ENCODE measurements at places on chromosomes 16 and 17.

- DNase-seq, result no peak
Measured at GRCh38 chr16:600781-601180, 10.9 kb downstream of the RAB40C start.

DNA sequence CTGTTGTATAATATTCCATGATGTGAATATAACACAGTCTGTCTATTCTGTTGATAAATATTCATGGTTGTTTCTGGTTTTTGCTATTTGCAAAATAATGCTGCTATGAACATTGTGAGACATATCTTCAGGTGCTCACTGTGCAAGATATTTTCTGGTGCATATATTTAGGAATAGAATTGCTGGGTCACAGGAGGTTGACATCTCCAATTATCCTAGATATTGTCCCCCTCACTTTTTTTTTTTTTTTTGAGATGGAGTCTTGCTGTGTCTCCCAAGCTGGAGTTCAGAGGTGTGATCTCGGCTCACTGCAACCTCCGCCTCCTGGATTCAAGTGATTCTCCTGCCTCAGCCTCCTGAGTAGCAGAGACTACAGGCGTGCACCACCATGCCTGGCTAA is 14.5 kb upstream of the MYO18A start:
- no peak for DNase-seq

DNA sequence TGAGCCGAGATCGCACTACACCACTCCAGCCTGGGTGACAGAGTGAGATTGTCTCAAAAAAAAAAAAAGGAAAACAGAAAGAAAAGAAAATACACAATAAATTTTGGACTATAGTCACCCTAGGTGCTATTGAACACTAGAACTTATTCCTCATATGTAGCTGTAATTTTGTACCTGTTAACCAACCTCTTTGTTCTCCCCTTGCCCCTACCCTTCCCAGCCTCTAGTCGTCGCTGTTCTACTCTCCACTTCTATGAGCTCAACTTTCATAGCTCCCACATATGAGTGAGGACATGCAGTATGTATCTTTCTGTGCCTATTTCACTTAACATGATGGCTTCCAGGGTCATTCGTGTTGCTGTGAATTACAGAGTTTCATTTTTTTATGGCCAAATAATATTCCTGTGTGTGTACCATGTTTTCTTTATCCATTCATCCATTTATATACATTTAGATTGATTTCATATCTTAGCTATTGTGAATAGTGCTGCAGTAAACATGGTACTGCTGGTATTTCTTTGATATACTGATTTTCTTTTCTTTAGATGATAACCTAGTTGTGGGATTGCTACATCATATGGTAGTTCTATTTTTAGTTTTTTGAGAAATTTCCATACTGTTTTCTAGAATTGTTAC is 28.3 kb downstream of the VPS35L start:
- no peak for DNase-seq

DNA sequence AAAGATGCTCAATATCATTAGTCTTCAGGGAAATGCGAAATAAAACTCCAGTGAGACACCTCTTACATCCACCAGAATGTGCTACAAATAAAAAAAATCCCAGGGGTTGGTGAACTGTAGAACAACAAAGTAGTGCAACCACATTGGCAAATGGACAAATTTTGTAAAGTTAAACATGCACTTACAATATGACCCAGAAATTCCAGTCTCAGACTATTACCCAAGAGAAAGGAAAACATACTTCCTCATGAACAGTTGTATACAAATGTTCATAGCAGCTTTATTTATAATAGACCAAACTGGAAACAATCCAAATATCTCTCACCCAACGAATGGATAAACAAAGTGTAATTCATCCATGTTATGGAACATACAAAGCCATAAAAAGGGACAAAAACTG is 239.5 kb downstream of the ABCC12 start:
- no peak for DNase-seq

- no peak for DNase-seq
Measured at GRCh38 chr17:55330344-55330933, 65.7 kb downstream of the HLF start.

GRCh38 chr17:27918498-27918897 is 25.3 kb upstream of the LYRM9 start:
- no peak for DNase-seq

- no peak for DNase-seq
Measured at GRCh38 chr16:50015631-50016030, 9.4 kb upstream of the CNEP1R1 start.

DNA sequence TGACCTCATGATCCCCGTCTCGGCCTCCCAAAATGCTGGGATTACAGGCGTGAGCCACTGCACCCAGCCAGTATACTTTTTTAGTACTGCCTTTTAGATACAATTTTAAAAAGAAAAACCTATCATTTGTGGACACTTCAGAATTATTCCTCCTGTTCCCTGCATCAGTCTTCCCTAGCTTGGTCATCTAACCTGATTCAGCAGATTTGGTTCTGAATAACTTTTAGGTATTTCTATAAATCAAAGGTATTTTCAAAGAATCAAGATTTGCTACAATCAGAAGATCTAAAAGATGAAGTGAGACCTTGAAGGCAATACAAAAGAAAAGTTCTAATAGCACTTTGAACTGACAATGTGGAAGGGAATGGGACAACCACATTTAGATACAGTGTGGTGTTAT is 30.0 kb downstream of the MBTD1 start:
- no peak for DNase-seq

DNA sequence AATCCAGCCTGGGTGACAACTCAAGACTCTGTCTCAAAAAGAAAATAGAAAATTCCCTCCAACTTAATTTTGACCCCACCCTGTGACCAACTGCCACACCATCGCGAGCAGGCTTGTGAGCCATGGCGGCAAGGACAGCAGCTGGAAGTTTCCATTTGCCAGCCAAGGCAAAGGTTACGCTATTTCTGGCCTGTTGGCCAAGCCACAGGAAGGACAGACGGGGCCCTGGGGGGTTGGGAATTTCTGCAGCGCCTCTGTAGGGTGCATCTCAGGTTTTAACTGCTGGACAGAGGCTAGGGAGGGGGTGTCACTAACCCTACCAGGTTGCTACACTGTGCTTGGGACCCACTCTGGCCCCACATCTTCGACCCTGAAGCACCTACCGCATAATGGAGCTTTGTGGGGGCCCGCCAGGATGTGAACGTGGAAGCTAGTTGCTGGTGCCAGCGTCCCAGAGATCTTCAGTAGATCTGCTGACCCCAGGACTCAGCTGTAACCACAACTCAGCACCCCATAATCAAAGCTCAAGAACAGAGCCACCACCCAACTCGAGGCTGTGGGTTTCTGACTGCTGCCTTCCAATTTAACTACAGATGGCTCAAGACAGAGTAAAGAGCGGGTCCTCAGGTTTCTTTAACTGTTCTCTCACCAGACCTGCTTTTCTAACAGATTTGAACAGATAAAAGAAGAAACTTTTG is 10.9 kb downstream of the KIFC3 start:
- no peak for DNase-seq

DNA sequence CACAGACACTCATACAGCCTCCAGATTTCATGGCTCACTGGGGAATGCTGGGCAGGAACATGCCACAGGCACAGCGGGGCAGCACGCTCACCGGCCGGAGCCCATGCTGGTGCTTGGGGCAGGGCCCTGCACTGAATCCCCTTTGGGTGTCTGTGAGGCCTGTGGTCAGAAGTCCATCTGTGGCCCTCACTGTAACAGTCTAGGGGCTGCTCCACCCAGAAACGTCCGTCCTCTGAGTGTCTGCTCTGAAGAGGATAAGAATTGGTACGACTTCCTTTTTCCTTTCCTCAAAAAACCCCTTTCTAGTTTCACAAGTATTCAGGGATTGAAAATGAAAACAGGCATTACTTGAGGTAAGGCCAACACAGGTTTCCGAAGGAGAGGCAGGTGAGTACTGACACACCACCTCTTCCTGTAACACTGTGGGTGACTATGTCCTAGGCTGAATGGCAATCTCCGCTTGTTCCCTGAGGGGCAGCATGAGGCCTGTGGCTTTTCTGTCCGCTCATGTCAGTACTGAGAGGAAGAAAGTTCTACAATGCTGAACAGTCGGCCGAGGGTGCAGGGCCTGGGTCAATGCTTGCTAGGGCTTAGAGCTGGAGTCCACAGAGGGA is 42.5 kb downstream of the TMEM11 start:
- DNase-seq, result no peak

DNA sequence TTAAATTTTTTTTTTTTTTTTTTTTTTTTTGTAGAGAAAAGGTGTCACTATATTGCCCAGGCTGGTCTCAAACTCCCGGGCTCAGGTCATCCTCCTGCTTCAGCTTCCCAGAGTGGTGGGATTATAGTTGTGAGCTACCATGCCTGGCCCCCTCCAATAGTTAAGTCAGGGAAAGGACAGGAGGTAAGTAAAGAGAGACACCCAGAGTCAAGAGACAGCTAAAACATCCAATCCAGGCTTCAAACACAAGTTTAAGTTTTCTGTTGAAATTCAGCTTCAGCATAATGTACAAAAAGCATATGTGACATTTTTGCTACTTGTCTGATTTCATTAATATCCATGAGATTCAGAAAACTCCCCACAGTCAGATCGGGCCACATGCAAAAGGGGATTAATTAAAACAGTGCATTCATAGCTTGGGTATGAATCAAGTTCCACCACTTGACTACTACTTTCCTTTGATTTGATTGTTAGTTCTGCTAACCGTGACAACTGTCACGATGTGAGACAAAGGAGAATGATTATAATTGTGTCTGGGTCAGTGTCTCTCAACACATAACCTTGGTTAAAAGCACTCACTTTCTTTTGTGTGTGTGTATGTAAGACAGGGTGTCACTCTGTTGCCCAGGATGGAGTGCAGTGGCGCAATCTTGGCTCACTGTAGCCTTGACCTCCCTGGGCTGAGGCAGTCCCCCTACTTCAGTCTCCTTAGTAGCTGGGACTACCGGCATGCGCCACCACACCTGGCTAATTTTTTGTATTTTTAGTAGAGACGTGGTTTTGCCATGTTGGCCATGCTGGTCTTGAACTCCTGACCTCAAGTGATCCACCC is 184.9 kb downstream of the PARN start:
- DNase-seq, result no peak

- no peak for DNase-seq
Measured at GRCh38 chr17:43616852-43617251, 44.9 kb downstream of the MEOX1 start.

- no peak for DNase-seq
Measured at GRCh38 chr16:1306334-1306733, 3.1 kb upstream of the UBE2I start.

- DNase-seq, result no peak
Measured at GRCh38 chr17:67433248-67433924, 56.3 kb downstream of the PITPNC1 start.

DNA sequence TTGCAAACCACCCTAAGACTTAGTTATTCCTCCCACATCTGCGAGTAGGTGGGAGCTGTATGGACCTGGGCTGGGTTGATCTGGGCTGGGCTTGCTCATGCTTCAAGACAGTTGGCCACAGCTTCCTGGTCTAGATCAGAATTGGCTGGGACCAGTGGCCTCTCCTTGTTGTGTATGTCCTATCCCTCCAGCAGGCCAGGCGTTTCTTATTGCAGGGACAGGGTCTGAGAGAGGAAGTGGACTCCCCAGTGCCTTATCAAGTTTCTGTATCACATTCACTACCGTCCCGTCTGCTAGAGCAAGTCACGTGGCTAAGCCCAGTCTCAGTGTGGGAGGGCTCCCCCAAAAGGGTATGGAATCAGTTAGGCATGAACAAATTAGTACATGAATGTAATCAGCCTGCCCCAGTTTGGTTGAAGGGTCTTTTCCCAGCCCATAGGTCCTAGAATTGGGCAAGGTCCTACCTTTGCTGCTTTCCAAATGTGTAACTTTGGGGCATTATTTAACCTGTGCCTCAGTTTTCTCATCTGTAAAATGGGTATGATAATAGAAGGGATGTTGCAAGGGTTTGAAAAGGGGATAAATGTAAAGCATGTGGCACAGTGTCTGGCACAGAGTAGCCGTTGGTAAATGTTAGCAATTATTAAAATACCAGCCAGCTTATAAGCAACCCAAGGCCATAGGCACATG is 36.0 kb downstream of the NKD1 start:
- DNase-seq, result no peak

DNA sequence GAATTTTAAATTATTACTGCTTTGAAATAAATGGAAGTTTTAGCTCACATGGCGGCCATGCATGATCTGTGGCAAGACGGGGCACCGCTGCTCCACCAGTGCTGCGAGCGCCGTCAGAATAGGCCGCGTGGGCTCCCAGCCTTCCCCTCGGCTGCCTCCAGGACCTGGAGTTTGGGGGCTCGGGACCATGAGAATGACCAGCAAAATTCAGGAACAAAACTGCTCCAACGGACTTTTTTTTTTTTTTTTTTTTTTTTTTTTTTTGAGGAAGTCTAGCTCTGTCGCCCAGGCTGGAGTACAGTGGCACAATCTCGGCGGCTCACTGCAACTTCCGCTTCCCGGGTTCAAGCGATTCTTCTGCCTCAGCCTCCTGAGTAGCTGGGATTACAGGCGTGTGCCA is 38.3 kb upstream of the AKAP1 start:
- no peak for DNase-seq

DNA sequence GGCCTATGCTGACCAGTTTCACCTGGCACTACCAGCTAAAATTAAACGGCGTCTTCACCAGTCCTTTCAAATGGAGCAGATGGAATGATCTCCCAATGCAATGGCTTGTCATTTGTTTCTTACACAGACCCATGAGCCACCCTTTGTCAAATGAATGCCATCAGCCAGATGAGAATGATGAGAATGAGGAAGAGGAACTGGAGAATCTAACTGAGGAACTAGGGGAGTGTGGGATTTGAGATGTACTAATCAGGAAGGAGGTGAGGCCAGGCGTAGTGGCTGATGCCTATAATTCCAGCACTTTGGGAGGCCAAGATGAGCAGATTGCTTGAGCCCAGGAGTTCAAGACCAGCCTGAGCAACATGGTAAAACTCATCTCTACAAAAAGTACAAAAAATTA is 116.4 kb downstream of the HS3ST3A1 start:
- DNase-seq, result no peak

DNA sequence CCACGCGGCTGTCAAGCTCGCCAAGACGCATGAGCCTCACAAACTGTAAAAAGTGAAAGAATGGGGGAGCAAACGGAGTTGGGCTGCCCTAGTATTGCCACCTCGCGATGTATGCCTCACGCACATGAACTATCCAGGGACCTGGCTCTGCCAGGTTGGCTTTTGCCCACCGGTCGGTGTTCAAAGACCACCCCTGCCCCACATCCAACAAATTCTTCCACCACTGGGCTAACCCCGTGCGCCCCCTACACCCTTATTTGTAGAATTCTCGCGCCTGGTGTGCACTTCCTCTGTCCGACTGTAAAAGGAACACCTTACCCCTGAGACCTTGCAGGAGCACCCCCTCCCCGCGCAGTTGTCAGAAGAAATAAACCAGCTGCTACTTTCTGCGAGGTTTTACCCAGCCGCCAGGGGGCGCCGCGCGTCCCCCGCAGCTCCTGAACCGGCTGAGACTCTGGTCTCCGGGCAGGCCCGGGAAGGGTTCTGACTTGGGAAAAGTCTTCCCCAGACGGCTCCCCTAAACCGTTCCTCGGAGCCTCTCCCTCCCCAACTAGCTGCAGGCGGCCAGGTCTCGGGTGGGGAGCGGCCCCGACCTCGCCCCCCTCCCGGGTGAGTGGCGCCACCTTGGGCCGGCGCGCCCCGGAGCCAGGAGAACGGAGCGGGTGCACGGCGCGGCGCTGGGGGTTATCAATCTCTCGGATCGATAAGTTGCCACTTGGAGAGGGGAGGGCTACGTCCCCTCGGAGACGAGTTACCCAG is 1.7 kb upstream of the ZNF423 start:
- no peak for DNase-seq

- no peak for DNase-seq
Measured at GRCh38 chr17:46176975-46177374, 16.3 kb downstream of the KANSL1 start.
